ENCODE measurements at places on chromosomes 3 and 15.

DNA sequence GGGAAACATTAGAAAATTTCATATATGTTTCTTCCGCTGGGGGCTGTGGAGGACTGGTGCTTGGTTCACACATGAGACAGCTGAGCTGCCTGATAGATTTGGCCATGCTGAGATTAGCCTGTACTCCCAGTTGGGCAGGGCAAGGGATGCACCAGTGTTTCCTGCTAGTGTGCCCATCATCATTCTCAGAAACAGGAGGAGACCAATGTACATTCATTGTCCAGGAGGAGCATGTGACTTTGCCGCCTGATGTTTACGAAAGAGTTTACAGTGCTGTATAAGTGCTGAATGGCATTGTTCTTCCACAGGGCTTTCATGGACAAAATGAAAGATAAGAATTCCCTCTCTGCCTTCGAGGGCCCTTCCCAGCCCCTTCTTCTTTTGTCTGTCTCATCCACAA, 311.1 kb upstream of the THBS1 start:
- DNase-seq, result no peak

GRCh38 chr3:40169983-40170382, 139.5 kb upstream of the EIF1B start:
- peak; percentile 19 for DNase-seq

DNA sequence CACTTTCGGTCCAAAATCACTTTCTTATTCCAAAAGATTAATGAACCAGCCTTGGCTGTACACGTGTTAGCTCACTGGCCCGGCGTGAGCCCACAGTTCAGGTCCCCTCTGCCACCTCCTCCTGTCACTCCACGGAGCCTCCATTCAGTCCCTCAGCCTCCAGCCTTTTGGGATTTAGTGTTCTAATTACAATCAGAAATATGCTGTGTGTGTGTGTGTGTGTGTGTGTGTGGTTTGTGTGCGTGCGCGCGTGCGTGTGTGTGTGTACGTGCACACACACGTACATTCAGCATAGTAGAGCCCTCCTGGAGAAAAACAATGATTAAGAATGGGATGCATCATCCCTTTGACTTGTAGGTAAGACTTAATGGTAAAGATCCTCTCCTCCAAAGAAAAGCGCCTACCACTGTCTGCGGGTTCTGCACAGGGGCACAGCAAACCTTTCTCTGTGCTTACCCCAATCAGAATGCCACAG, 801 bp downstream of the CA12 start:
- no peak for DNase-seq

DNA sequence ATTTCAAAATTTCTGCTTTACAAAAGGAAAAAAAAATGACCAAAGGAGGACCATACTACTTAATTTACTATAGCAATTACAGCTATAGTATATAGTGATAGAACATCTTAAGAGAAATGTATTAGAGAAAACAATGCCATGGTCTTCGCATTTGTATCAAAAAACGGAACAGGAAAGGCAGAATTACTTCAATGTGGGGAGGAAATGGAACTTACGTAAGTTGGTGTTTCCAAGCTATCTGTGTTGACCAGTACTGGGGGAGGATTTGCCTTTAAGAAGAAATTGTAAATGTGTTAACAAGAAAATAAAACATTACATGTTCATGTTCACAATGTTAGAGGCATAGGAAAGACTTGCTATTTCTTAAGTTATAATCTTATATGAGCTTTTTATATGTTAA, 119.9 kb upstream of the MELTF start:
- no peak for DNase-seq

DNA sequence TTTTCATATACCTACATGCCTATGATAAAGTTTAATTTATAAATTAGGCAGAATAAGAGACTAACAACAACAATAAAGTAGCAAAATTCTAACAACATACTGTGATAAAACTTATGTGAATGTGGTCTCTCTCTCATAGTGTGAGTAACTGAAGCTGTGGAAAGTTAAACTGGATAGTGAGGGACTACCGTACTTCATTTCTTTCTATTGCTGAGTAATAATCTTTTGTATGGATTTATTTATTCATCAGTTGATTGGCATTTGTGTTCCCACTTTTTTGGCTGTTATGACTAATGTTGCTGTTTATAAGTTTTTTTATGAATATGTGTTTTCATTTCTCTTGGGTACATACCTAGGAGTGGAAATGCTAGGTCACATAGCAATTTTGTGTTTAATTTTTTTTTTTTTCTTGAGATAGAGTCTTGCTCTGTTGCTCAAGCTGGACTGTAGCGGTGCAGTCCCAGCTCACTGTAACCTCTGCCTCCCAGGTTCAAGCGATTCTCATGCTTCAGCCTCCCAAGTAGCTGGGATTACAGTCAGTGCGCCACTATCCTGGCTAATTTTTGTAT, 41.0 kb downstream of the RNF111 start:
- DNase-seq, result no peak

Measured in GM12892 (cell line).